ENCODE measurements at places on chromosomes 12 and 14.

- DNase-seq, result no peak
Measured at GRCh38 chr14:50345846-50346422, 33.8 kb downstream of the DMAC2L start.

DNA sequence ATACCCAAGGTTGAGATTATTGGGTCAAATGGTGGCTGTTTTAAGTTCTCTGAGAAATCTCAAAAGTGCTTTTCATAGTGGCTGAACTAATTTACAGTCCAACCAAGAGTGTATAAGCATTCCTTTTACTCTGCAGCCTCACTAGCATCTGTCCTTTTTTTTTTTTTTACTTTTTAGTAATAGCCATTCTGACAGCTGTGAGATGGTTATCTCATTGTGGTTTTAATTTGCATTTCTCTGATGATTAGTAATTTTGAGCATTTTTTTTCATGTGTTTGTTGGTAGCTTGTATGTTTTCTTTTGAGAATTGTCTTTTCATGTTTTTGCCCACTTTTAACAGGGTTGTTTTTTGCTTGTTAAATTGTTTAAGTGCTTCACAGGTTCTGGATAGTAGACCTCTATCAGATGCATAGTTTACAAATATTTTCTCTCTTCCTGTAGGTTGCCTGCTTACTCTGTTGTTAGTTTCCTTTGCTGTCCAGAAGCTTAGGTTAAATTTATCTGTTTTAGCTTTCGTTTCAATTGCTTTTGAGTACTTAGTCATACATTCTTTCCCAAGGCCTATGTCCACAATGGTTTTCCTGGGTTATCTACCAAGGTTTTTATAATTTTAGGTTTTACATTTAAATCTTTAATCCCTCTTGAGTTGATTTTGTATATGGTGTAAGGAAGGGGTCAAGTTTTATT lies 881.3 kb upstream of the SEL1L start:
- no peak for DNase-seq

DNA sequence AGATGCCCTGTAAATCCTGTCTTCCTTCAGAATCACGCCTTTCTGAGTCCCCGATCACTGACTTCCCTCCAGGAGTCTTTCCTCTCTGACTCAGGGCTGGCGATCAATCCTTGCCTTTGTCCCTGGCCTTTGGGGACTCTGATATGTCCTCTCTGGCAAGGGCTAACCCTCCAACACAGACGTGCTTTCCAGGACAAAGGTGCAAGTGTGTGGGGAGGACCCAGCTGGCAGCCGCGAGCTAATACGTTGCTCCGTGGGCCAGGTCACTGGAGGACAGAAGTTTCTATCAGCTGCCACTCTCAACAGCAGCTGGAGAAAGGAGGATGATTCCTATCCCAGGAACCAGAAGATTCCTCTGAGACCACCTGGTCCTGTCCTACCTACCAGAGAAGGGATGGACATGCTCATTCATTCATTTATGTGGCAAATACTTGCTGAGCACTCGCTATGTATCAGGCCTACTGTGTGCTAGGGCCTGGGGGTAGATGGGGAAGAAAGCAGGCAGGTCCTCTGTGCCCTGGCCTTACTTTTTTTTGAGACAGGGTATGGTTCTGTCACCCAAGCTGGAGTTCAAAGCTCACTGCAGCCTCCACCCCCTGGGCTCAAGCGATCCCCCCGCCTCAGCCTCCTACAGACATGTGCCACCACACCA lies 8.5 kb upstream of the SCARB1 start:
- DNase-seq, result no peak

GRCh38 chr12:50841716-50842531 lies 802 bp upstream of the TMPRSS12 start:
- DNase-seq, result no peak

DNA sequence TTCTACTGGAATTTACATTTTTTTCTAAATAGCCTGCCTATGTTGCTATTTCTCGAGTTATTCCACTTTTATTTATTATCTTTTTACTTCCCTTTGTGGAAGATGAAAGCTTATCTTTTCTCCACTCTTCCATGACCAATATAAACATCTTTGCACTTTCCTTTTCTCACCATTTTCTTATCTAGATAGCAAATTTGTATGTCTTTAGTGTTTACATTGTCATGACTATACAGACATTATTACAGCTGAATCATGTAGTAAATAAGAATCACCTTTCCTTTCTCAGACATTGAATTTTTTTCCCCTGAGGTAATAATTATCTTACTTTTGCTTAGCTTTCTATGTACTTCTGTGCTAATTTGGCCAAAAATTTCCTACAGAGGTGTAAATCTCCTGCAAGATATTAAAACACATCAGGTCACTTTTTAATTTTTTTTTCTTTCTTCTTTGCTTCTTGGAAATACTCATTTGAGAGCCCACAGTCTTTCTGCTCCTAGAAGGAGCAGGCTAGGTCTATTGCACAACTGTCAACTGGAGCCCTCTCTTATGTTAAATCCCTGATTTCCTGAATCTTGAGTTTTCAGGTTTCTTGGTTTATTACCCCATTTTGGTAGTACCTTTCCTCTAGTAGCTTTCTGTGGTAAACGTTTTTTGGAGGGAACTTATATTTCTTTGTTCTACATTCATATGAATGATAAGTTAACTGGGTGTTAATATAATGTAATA lies 109.0 kb upstream of the ATP2B1 start:
- no peak for DNase-seq

DNA sequence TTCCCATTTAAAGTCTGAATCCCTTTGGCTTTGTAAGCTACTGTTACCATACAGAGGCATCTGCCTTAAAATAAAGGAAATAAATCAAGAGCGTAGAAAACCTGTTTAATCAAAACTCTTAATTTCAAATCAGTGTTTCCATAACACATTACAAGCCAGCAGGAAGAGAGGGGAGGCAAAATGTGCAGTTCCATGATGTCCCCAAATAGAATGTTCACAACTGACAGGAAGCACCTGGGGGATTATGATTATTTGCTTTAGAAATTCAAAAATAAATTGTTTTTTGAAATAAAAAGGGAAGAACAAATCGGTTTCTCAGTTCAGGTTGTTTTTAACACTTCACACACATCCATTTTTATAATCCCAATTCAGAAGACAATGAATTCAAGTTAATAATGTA lies 21.4 kb downstream of the SOCS2 start:
- DNase-seq, result no peak

- DNase-seq, result no peak
Measured at GRCh38 chr14:23615856-23616255, 20.3 kb upstream of the DHRS2 start.

- DNase-seq, result no peak
Measured at GRCh38 chr12:6934110-6934509, 6.4 kb downstream of the ATN1 start.

- no peak for DNase-seq
Measured at GRCh38 chr12:131177599-131177998, 223.9 kb downstream of the ADGRD1 start.

GRCh38 chr12:93098077-93098476 lies 169.0 kb upstream of the EEA1 start:
- peak; percentile 66 for DNase-seq

DNA sequence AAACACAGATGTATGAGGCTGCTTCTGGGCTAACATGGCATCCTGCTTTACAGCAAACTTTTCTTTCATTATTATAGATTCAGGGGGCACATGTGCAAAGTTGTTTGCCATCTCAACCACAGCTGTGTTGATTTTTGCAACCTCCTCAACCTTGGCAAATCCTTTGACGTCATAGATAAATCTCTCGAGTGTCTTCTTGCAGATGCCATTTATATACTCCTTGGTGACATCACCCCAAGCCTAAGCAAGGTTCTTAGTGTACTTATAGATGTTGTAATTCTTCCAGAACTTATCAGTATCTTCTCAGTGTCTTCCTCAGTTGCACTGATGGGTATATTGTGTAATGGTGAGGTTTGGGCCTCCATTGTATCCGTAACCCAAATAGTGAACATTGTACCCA lies 135.4 kb upstream of the RPH3A start:
- DNase-seq, result no peak

DNA sequence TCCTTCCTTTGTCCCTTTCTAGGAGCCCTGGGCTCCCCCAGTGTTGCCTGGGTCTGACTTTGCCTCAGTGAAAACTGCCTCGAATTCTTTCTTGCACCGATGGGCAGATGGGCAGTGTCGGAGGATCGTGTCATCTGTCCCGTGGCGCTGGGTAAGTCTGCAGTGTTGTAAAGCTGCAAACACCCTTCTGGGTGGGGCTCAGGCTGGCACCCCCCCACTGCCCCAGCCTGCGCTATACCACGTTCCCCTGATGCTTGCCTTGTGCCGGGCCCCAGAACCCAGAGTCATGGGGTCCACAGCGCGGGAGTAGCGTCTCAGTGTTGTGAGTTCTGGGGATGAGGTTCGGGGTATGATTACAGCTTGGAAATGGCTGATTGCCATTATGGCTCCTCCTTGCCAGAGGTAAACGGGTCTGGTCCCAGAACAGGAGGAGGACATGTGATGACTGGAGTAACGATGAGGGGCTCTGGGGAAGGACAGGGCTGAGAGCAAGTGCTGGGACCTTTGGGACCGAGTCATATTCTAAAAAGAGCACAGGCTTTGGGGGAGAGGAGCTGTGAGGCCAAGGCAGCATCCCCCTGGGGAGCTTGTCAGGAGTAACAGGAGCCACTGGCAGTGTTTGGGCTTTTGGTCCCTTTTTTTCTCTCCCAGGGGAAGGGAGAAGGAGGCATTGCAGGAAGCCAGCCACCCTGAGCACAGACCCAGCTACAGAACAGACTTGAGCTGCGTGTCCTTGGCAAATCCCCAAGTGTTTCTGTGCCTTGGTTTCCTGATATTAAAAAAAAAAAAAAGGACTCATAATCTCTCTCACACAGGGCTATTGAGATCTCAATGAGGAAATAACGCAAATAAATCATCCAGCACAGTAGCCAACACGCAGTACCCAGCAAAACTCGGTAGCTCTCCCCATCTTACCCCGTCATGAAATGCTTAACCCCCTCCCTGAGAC lies 4.3 kb downstream of the RTL1 start:
- no peak for DNase-seq

DNA sequence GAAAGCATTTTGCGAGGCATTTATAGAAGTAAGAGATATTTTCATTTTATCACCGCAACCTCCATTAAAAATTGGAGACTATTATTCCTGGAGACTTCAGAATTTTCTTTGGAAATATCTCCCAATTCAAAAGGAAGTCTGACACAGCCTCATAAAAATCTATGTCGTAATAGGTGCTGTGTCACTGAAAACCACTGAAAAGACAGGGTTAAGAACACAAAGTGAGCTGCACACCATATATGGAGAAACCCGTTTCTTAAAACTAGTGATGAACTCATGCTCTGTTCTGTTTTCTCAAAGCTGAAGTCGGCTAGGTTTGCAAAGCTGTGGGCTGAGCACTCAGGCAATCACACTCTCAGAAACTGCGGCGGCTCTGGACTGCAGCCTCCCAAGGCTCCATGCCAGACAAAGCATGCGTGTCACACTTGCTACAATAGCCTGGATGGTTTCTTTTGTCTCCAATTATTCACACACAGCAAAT lies at the start of gene GLIPR1:
Gene GLIPR1, plus strand, starts transcription at position 287 of the 481 bp plus-strand sequence. Its CDS starts 126 bp downstream, at position 413.
- peak; percentile 83 for DNase-seq

DNA sequence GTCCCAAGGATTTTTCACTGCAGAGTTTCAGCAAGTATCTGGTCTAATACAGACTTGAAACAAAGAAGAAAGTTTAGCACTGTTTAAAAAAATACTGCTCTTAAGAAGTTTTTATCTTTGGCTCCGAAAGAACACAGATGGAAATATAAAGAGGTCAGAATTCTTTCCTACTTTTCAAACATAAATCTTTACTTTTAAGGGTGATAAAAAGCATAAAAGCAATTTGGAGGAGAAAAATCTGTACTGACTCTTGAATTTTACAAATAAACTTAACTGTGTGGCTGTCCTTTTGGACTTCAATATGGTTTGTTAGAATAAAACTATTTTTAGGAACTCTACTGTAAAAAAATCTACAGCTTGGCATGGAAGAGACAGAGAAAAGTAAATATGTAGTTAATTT lies 27.6 kb upstream of the ISM2 start:
- no peak for DNase-seq

- DNase-seq, result no peak
Measured at GRCh38 chr14:59358102-59358501, 107.1 kb downstream of the GPR135 start.

GRCh38 chr12:123435636-123436016 lies 858 bp downstream of the RILPL2 start:
- no peak for DNase-seq

- no peak for DNase-seq
Measured at GRCh38 chr12:2841056-2841650, 6.3 kb upstream of the NRIP2 start.

DNA sequence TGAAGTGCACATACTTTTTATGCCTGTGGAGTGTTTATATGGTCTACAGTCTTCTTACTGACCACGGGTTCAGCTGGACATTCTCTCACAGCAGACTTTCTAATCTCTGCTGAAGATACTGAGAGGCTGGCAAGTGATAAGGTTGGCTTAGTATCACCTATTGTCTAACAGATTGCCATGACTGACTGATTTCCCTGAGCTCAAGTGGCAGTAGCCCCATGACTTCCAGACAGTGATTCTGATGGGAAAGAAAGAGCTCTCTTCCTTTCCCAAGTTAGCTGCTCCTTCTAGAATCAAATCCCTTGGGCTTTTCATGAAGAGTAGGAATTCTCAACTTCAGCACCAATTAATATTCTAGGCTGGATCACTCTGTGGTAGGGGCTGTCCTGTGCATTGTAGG lies 141.4 kb downstream of the ANO4 start:
- DNase-seq, result no peak

DNA sequence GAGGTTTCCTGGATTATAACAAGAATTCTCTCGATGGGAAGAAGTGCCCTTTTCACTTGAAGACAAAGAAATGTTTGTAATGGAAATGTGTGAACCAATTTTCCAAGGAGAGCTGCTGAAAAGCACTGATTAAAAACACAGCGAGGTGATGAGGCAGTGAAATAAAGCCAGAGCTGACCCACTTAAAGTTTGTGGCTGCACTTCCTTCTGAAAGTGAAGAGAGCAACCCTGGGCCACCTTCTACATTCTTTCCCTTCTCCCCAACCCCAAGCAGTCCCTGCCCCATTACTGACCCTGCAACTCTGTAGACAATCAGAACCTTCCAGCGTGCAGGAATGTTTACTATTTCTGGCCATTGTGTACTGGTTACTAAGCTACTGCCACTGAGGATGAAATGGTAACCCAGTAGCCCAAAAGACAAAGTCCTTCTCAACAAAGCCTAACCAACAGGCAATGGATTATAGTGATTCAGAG lies 173.9 kb downstream of the TTC7B start:
- no peak for DNase-seq

DNA sequence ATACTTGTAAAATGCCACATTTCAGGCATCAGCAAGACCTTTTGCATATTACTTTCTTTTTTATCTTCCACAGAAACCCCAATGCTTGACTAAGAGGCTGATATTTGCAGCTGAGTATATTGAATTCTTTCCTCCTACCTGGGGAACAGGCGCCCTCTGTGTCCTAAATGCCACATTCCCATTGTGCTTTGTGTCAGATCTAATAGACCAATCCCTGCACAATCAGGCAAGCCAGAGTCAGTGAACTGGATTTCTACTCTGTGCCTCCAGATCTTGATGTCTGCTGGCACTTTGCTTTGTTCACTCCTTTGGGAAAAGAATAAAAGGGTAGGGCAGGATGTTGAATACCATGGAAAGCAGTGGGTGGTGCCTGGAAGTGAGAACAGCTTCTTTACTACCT lies 22.4 kb upstream of the TAS2R42 start:
- no peak for DNase-seq

GRCh38 chr14:75647640-75648039 lies 13.0 kb downstream of the ERG28 start:
- no peak for DNase-seq

- no peak for DNase-seq
Measured at GRCh38 chr14:36663404-36664321, 2.0 kb downstream of the PAX9 start.

GRCh38 chr12:94133964-94134795 lies 14.2 kb upstream of the PLXNC1 start:
- DNase-seq, result peak; percentile 49

Measured in CD4-positive, alpha-beta memory T cell (primary cell).